ENCODE measurements at places on chromosomes 2 and 18.

GRCh38 chr18:48785091-48785614, 165.6 kb downstream of the SMAD7 start:
- no peak for DNase-seq

DNA sequence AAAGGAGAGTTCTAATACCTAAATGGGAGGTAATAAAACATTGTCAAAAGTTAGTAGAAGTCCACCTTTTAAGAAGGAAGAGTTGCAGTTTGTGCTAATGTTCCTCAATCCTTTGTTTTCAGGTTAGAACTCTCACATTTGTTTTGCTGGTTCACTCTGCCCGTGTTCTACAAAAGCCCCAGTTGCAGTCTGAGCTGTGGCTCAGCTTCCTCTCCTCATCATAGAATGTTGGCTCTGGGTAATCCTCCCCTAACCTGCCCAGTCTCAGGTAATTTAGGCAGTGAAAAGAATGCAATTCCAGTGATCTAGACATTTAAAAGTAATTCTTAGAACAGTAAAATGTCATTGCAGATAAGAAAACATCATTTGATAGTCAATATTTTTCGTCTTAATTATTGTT, 1410.4 kb upstream of the ZEB2 start:
- no peak for DNase-seq

GRCh38 chr2:151891566-151892194, 63.5 kb upstream of the ARL5A start:
- DNase-seq: no peak

DNA sequence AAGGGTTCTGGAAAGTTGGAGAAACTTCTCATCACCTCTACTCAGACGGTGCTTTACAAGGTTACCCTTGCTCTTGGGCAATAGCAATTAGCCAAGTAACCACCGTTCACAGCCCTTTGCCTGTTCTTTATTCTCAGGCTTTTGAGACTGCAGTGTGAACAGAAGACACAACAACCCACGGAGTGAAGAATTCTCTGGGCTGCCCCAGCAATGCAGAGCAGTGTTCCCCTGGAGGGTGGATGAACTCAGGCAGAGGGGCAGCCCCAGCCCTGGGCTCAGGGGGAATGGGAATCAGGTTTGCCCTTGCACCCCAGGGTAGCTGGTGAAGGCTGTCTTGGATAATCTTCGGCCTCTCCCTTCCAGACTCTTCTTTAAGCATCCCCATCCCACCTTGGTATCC, 69.1 kb downstream of the MCFD2 start:
- DNase-seq: no peak

DNA sequence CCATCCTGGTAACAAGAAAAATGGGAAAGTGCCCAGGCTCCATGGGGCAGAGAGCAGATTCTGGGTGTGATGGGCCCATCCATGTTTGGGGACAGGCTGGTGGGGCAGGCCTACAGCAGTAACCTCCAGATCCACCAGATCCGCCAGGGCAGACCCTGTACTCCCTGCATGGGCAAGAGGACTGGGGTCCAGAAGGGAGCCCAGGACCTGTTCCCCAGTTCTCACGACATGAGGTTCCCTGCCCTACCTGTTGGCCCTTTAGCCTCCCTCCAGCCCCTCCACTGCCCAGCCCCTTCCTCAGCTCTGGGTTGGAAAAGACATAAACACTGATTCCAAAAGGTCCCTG, 38.7 kb downstream of the EMX1 start:
- no peak for DNase-seq

DNA sequence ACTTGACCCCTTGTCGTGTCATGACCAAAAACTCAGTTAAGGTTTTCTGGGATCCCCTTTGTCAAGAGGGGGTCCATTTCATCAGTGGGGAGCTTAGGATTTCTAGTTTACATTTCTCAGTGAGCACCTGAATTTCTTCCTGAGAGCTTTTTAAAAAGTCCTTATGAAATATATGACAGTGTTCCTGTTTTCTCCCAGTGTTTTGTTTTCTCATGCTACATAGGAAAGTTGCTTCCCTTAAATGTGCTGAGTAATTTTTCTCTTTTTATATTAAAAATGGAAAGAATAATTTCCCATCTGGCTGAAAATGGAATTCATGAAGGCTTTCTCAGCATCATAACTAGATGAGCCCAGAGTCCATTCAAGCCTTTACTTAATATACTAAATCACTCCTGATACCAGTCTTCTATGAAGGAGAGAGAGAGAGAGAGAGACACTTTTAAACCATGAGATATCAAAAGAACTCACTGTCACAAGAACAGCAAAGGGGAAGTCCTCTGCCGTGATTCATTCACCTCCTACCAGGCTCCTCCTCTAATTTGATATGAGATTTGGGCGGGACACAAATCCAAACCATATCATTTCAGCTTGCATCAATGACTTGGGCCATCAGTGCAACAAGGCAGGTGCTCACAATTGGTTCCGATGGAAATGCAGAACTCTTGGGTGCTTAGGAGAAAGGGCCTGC, 61.1 kb downstream of the XRCC5 start:
- DNase-seq: no peak

- no peak for DNase-seq
These were observed 443.7 kb downstream of the BCL11A start for GRCh38 chr2:60109744-60110143.

DNA sequence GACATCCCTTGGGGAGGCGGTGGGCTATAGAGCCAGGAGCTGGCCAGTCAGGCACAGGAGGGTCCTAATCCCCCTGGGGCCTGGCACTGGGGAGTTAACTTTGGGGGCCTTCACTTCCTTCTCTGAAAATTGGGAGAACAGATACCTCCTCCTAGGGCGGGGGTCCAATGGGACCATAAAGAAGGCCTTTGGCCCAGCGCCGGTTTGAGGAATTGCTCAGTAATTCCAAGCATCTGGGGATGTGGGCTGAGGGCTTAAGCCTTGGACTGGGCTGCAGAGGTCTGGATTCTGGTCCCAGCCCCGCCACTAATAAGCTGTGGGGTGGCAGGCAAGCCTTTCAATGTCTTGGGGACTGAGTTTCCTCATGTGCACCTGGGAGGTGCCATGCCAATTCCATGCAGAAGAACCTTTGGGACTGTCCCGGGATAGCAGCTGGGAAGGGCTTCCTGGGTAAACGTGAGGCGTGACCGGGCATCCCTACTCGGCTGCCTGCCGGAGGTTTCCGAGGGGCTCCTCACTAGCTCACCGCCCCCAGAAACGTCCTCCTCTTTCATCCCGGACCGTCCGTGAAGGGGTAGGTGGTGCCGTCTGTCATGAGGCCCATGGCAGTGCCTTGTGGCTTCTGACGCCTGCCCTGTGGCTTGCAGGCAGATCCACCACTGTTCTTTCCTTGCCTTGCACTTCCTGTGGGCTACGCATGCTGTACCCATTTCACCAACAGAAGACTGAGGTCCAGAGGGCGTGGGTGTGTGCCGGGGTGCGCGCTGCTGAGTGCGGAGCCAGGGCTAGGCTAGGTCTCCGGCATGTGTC, 67.4 kb upstream of the HPCAL1 start:
- no peak for DNase-seq

DNA sequence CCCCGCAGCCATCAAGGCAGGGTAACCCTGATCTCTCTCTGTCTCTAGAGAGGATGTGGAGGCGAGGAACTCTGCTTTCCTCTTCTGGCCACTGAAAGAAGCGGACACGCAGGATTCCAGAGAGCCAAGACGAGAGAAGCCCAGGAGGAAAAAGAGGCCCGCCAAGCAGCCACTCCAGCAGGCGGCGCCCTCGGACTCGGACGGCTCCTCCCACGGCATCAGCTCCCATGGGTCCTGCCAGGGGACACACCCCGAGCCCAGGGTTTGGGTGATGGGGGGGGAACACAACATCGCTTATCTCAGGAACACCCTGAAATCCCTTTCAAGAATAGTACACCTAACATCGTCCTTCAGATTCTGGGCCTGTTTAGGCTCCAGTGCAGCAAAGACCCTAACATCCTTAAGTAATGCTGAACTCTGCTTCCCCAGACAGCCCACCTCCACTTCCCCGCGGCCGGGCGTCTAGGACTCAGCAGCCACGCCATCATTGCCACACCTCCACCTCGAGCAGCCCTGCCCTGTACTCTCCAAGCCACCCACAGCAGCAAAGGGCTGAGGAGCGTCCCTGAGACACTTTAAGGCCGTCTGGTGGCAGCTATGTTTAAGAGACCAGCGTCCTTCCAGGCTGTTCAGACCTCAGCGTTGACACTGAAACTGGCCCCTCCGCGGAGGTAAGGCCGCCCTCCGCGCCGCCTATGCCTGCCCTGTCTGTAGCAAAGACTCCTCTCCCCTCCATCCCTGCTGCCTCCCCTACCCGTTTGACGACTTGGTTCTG, 34.3 kb upstream of the CNGA3 start:
- no peak for DNase-seq

DNA sequence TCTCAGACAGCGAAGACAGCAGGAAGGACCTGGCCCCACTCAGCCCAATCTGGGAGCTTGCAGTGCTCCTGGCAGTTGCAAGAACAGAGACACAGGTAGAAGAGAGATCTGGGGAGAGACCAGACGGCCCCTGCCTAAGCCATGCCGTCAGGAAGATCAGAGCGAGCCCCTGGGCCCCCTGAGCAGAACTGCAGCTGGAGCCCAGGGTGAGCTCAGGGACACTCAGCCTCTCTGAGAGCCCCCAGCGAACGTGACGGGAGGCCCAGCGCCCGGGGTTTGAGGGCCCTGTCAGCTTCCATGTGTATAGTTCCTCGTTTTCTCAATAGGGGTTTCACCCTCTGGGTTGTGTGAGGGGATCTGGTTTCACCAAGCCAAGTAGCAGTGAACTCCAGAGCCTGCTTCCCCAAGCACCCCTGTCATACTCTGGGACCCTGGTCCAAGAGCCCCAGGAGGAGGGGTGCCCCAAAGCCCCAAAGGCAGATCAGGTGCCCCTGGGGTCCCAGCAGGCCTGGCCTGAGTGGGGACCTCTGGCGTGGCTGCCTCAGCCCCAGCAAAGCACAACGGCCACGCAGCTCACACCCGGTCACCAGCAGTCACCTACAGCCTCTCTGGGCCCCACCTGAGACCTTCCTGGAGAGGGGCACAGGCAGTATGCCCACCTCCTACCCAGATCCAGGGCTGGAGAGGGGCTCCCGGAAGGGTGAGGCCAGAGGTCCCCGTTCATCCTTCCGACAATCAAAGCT, 431.3 kb upstream of the MYT1L start:
- DNase-seq: no peak

DNA sequence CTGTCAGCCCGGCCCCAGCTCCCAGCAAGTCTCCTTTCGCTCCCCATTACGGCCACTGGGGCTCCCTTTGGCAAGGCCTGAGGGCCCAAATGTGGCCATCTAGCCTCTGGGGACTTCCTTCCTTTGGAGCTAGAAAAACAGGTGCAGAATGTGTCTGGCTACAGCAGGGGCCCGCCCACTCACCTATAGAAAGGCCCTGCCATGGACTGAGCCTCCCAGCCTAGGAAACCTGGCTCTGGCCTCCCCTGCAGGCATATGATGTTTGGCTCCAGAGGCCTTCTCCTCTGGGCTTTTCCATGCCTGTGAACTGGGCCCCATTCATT, 55.3 kb upstream of the ALPP start:
- no peak for DNase-seq

DNA sequence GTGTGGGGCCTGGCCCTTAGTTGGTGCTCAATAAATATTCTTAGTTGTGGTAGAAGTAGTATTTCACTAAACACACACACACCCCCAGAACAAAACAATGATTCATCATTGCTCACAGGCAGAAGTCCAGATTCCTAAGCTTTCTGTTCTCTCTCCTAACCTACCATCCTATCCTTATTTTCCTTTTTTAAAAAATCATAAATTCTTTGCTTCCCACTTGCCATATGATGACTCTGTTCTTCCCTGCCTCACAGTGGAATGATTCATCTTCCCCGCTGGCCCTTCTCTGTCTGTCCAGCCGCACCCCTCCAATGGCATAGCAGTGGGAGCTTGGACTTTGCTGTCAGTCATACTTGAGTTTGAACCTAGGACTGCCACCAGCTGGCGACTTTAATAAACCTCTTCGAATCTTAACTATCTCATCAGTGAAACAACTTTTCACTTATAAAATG, 5.2 kb downstream of the EML6 start:
- DNase-seq: no peak

GRCh38 chr18:79566771-79567431, 112.7 kb upstream of the CTDP1 start:
- no peak for DNase-seq

- DNase-seq: no peak
These were observed 302.2 kb downstream of the NDUFA10 start for GRCh38 chr2:239722760-239723470.

DNA sequence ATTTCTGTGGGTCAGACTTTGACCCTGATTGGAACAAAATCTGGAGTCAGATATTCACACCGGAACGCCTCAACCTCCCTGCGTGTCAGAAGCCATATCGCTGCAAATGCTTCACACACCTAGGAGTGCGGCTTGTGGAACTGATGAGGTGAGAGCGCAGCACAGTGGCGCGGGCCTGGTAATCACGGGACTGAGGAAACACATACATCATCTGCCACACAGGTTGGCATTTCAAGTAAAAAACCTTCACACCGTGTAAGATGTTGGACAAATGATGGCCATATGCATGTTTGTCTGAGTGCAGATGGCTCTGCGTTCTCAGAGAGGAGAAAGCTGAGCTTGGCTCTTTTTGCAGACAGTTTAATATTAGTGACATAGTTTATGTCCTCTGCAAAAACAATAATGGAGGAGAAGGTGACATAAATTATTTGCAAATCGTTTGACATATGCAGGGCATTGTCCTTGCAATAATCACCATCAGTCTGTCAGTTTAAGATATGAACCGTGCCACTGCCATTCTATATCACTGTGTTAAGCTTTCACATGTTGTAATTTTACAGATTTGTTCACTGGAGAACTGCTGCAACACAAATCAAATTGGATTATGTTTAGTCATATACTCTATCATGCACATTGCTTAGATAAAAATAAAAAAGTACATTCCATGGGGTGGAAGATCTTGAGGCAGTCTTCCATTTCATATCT, 101.4 kb downstream of the MTX2 start:
- DNase-seq: no peak

GRCh38 chr2:30705711-30706533, 101.3 kb downstream of the CAPN13 start:
- no peak for DNase-seq

- no peak for DNase-seq
These were observed 38.9 kb upstream of the TRIM43 start for GRCh38 chr2:95552911-95553310.

DNA sequence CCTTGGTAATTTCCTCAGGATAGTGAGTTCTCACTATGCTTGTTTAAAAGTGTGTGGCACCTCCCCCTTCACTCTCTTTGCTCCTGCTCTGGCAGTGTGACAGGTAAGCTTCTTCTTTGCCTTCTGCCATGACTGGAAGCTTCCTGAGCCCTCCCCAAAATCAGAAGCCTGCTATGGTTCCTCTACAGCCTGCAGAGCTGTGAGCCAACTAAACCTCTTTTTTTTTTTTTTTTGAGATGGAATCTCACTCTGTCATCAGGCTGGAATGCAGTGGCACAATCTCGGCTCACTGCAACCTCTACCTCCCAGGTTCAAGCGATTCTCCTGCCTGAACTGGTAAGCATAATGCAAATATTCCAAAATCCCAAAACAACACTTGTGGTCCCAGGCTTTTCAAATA, 80.0 kb downstream of the SOWAHC start:
- no peak for DNase-seq

GRCh38 chr2:96822786-96823185, 6.7 kb downstream of the CNNM3 start:
- DNase-seq: no peak
